HS-27A (cell line): ENCODE measurements at places on chromosomes 7 and 10.

- peak; percentile 15 for DNase-seq
These were observed at the start of gene NT5C3A for GRCh38 chr7:33062023-33062781. NT5C3A (minus strand) TSS chr7:33062776; CDS start chr7:33062705, 71 bp downstream.

- DNase-seq, result no peak
These were observed 839.9 kb downstream of the CCSER2 start for GRCh38 chr10:85168243-85168642.

DNA sequence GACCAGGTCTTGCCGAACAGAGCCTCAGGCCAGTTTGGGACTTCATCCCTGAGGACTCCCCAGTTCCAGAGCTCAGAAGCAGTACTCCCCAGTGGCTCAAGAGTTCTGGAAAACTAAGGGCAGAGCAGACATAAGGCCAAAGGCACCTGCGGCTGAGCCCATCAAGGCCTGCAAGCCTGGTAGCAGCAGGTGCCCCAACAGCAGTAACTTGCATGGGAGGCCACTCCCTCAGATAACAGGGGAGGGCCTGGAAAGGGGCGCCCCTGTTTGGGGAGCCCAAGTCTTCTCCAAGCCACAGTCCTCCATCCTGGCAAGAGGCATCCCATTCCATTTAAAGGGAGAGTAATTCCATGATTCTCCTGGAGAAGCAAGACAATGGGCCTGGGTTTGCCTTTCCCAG is 13.0 kb downstream of the POLL start:
- DNase-seq, result no peak

DNA sequence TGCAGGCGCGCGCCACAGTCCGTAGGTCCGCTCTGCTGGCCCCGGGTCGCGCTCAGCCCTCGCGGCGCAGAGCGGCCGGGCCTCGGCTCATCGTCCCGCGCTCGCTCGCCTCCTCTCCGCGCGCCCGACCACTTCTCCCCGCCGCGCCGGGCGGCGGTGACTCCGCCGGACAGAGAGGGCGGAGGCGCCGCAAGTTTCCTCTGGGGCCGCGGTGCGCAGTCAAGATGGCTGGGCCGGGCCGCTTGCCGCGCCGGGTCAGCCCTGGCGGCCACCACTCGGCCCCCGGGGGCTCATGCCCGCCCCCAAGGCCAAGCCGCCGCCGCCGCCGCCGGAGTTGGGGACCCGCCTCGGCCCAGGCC is 441 bp downstream of the FZD8 start:
- DNase-seq, result no peak

DNA sequence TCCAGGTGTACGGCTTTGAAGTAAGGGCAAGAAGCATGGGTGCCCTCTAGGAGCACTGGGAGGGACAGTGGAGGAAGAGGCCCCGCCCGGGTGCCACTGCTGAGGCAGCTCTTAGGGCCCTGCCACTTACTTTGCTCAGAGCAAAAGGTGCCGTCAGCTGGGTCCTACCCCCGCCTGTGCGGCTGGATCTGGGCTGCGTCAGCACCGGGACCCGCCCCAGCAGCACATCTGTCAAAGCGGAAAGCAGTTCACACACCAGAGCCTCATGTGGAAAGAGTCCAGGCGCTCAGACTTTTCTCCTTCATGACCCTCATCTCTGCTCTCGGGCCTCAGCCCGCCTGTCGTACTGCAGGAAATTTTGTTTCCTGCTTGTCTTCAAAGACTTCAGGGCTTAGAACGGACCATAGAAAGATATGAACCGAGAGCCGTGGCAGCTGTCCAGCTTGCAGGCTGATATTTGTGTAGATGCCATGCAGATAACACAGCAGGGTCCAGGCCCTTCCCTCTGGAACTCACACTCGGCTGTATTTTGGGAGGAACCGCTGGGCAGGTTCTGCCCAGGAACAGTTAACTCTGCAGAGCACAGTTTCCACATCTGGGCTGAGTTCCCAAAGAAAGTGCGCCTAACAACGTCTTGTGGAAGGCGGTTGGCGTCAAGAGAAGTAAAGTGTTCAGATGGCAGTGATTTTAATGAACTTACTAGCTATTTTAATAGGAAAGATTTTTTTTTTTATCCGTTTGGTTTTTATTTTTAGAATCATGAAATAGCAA is 44.3 kb upstream of the PRKAR1B start:
- DNase-seq, result no peak

GRCh38 chr7:95397381-95397780 is 1.2 kb upstream of the PON3 start:
- no peak for DNase-seq

GRCh38 chr7:1847260-1848001 is 177.4 kb downstream of the ELFN1 start:
- DNase-seq, result no peak

GRCh38 chr10:22341190-22341925 is 3.9 kb upstream of the SPAG6 start:
- DNase-seq, result no peak

DNA sequence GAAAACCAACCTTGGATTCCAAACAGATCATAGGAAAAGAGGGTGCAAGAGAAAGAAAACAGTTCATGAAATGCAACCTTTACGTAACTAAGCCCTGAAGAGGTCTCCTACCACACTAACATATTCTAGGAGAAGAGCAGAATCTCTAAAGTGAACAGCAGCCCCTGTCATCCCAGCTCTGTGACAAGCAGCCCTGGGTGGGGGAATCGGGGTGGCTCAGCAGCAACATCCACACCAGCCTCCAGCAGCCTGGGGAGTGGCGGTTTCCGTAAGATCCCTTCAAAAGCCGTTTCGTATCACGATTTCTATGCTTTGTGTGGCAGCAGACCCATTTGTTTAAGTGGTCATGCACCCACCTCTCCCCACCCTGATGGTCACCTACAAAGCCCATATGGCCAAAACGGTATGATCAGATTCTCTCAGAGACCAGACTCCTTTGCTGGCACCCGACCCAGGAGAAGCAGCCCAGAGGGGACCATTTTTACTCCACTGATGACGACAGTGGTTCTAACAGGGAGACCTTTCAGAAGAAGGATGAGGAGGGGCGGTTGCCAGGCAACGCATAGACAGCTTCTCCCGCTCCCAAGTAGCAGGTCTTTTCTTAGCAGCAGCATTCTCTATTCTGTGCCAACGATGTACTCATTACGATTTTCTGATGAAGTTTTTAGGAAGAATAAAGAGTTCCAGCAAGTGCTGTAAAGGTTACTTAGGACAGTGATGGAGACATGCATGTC is 300.6 kb downstream of the DNAJB6 start:
- no peak for DNase-seq

GRCh38 chr10:81127931-81128330 is 590.2 kb downstream of the SH2D4B start:
- no peak for DNase-seq

- no peak for DNase-seq
These were observed 57.2 kb downstream of the SUGCT start for GRCh38 chr7:40192036-40192435.

- peak; percentile 24 for DNase-seq
These were observed 94.8 kb upstream of the TARP start for GRCh38 chr7:38368191-38368605.

GRCh38 chr7:50812841-50813475 is 30.3 kb upstream of the GRB10 start:
- DNase-seq, result no peak

DNA sequence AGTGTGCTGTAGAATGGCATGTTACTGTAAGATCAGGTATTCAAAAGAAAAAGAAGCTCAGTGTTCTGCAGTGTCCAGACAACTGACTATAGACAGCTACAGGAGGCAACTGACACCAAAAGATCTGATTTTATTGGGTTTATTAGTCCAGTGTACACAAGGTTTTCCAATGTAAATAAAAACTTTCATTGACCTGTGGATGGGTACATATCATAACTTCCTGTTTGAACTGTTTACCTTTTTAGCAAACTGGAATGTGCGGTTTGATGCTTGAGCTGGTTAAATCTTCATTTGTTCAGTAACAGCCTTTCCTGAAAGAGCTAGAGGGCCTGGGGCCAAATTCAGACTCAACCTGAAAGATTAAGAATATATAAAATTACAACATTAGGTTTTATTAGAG is 172.6 kb upstream of the SP8 start:
- no peak for DNase-seq

- DNase-seq, result no peak
These were observed 297.1 kb upstream of the LRGUK start for GRCh38 chr7:133830081-133830480.

GRCh38 chr10:86319676-86320075 is 46.9 kb downstream of the GRID1 start:
- no peak for DNase-seq

DNA sequence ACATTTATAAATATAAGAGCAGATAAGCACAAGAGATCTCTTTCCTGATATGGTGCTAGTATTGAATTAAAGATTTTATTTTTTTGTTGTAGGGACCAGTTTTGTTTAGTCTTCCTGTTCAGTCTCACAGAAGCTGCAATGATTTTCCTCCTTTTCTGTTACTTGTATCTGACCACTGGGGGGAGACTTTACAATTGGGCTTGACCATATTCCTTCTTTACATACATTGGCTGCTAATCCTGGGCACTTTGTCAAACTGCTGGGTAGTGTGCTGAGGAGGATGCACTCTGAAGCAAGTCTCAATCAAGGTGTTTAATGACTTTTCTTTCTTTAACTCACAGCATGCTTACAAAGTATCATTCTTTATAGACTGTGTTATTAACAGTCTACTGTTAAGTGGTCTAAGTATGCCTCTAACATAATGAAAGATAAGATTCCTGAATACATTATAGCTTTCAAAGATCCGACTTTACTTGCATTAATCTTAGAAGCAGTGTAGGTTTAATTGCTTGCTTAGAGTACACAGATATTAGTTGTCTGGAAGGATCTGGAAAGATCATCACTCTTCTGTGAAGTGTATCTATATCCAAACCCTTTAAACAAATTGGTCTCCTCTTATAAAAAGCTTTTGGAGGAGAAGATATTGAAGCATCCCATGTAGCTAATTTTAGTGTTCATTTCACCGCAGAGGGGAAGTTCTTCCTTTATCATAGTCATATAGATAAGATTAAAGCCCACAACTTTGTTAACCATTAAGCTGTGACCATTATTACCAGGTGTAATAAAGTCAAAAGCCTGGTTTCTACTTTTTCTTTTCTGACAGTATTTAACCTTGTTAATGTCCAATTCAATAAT is 3.1 kb downstream of the PALS2 start:
- DNase-seq, result peak; percentile 12

DNA sequence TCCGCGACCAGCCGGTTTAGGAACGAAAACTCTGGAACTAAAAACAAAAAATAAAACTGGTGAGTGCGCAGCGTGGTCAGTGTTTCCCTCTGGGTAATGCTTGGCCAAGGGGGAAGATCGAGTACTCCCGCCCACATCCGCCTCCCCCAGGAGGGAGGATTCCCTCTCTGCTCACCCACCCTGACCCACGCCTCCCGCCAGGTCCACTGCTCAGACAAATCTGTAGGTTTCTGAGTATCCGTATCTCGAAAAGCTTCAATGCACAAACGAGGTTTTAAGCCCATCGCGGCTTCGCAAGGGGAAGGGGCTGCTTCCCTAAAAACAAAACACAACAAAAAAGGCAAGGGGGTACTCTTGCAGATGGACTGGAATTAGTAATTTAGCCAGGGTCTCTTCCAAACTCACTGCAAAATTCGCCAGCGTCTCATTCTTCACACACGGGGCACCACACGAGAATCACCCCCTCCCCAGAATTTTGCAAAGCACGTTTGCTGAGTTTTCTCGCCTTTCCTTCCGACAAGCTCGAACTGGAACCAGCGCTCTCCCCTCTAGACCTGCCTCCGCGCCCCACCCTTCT is 75.2 kb downstream of the INSIG1 start:
- no peak for DNase-seq

DNA sequence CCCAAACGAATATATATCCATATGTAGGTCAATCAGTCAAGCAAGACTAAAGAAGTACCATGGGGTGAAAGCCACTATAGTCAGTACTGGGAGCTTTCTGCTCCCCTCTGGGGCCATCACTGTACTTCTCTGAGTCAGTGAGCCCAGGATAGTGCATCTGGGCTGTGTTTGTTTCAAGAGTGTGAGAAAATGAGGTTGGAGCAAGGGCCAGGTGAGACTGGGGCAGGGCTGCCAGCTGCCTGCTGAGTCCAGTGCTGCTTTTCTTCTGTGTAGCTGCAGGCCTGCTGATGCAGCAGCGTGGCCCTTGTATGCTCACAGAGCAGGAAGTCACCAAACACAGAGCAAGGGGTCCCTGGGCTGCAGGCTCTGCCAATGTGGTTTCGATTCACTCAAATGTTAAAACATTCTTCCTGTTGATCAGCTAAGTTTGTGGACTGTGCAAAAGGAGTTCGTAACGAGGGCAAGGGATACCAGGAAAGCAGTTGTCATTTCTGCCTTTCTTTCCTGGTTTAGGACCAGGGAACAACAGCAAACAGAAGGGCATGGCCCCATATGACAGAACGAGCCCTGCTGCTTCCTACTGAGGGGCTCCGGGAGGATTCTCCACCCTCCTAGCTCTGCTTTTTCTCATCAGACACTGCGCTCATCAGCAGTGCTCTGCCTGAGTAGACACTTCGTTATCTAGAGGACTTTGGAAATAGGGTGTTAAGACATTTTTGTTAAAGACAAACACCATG is 65.4 kb upstream of the TNS3 start:
- DNase-seq, result no peak

DNA sequence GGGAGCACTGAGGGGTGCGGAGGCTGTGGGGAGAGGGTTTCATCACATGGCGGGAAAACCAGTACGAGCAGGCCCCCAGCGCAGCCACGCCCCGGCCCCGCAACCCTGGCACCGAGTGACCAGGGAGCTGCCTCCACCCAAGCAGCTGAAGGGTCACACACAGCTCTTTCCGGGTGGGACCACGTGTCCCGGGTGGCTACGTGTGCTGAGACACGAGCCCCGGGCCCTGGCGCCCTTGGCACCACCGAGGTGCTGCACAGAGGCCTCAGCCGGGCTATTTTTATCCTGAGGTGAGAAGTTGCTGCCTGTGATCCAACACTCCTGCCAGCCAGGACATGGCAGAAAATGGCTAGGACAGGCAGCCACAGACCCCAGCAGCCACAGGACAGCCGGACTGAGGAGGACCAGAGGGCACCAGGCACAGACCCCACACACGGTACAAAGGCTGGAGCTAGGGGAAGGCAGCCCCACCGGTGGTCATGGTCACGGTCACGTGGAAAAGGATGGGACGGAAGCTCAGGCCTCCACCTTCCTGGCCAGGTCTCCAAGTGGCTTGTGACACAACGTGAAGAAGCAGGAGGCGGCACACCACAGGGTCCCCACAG is 223.7 kb downstream of the MAD1L1 start:
- no peak for DNase-seq

GRCh38 chr10:63758080-63758479 is 236.9 kb downstream of the REEP3 start:
- no peak for DNase-seq

DNA sequence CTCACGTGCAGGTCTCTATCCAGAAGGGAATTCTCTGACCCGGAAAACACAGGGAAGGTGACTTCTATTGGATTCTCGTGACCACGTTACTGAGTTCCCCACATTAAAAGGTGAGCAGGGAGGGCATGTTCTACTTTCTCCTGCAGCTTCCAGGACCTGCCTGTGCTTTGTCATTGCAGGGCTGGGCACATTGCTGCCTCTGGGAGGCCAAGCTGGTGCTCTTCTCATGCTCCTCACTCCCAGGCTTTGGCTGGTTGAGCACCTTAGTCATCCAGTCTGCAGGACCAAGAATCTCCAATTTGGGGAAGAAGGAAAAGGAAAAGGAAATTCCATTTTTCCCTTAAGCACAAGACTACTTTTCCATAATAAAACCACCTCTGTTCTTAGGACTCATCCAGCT is 86.5 kb upstream of the TMEM72 start:
- no peak for DNase-seq
